G401 (cell line): ENCODE measurements at places on chromosomes 5 and 9.
A peak's percentile ranks its signal among the peaks of the same experiment; 100 is the strongest.

GRCh38 chr9:70484232-70485130 is 70.0 kb upstream of the KLF9 start:
- DNase-seq, result peak; percentile 86

- DNase-seq, result no peak
Observed at GRCh38 chr5:51902512-51902911, 519.3 kb downstream of the ISL1 start.

- no peak for DNase-seq
Observed at GRCh38 chr5:171770153-171770552, 15.5 kb upstream of the SMIM23 start.

DNA sequence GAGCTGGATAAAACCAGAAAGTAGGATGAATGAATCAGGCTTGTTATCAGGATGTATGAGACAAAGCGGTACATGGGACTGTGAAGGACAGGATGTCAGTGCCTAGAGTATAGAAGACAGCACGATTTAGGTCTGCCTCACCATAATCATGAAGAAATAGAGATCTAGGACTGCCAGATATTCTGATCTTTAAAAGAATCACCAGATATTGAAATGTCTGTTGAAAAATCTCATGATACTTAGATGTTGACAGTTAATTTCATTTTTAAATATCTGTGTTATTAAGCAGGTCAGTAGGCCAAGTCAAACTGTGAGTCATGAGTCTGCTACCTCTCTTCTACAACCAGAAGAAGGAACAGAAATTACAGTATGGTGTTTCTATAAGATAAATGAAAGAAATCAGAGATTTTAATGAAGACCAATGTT is 65.0 kb downstream of the ST8SIA4 start:
- no peak for DNase-seq

- peak; percentile 39 for DNase-seq
Observed at GRCh38 chr9:14402583-14402982, 88.6 kb upstream of the NFIB start.

GRCh38 chr9:91481972-91482371 is 58.3 kb upstream of the NFIL3 start:
- DNase-seq, result no peak

GRCh38 chr5:79886456-79886855 is 104.6 kb downstream of the MTX3 start:
- no peak for DNase-seq

- no peak for DNase-seq
Observed at GRCh38 chr5:63963926-63964325, 1.7 kb upstream of the HTR1A start.

GRCh38 chr5:180172447-180173197 is 36.4 kb downstream of the RASGEF1C start:
- DNase-seq, result peak; percentile 77

GRCh38 chr9:111646417-111646816 is 15.0 kb upstream of the GNG10 start:
- DNase-seq, result no peak

- DNase-seq, result no peak
Observed at GRCh38 chr5:175657593-175658271, at the start of gene HRH2. Gene HRH2, plus strand, starts transcription at chr5:175658071. Its CDS starts 25,163 bp downstream, at chr5:175683234.

DNA sequence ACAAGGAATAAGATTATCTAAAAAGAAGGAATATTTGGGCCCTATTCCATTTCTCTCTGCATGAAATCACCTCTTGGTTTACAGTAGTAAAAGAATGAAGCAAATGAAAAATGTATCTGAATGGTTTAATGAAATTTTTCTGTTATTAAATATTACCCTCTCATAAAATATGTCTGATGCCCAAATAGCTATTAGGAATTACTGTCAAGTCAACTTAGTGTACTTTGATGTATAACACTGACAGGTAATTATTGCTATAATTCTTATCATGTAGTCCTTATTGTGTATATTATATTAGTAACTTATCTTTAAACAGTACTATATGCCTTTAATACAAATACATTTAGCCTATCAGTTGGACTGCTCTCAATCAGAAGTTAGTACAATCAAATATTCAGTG is 8.4 kb downstream of the MYOT start:
- no peak for DNase-seq

- no peak for DNase-seq
Observed at GRCh38 chr5:150295741-150296486, 6.3 kb upstream of the CAMK2A start.
